ENCODE measurements at places on chromosomes 1 and 21. TPM values are rescaled to one million over a fixed set of nuclear protein-coding genes. Genes with fewer than 3 reads are reported as not detected.

- no peaks in the 10 kb centered on the region for H3K36me3 ChIP-seq
- peak overlapping the region; percentile 71 for H3K4me3 ChIP-seq
- H3K27me3 ChIP-seq = peaks cover 43% of the 10 kb centered on the region
- peaks cover 20% of the 10 kb centered on the region for H3K4me1 ChIP-seq
- peak; percentile 99 for DNase-seq
- no peak overlapping the region for H3K27ac ChIP-seq
Measured at GRCh38 chr1:46442317-46443161, 47.1 kb upstream of the DMBX1 start.

GRCh38 chr1:43565600-43566360 lies 35.1 kb downstream of the PTPRF start:
- no peaks in the 10 kb centered on the region for H3K36me3 ChIP-seq
- H3K27me3 ChIP-seq = no peaks in the 10 kb centered on the region
- DNase-seq = peak; percentile 84
- no peak overlapping the region for H3K27ac ChIP-seq
- peaks cover 23% of the 10 kb centered on the region for H3K4me1 ChIP-seq

Gene THEMIS2
- 19.3 TPM for total RNA-seq

- no peak overlapping the region for H3K27ac ChIP-seq
- DNase-seq = no peak
- H3K36me3 ChIP-seq = no peaks in the 10 kb centered on the region
- H3K4me1 ChIP-seq = peaks cover 5% of the 10 kb centered on the region
- H3K27me3 ChIP-seq = no peaks in the 10 kb centered on the region
- no peak overlapping the region for H3K4me3 ChIP-seq
Measured at GRCh38 chr1:220926146-220926545, 46.9 kb downstream of the HLX start.

Gene ADCY10
- total RNA-seq = not detected

DNA sequence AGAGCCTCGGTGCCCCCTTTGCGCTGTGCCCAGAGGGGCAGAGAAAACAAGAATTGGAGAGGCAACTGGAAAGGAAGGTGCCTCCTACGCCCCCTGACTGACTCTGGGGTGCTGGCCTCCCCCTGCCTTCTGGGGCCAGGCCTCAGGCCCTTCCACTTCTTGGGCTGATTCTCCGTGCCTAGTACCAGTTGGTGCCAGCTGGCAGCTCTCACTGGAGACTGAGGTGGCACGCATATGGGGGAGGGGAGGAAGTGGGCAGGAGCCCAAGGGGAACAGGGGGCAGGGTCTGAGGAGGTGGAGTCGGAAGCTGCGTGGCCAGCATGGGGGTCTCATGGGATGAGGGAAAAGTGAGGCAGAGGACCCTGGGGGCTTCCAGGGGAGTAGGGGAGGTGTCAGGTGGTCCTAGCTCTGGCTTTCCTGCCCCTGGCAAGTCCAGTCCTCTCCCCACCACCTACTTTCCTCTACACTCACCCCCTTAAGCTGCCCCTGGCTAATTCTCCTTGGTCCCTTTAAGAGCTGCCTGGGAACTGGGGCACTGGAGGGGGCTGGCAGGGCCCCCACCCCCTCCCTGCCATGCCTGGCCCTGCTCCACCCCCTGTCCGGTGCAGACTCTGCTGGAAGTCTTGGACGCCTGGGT lies 6.5 kb upstream of the SEMA4A start:
- H3K4me3 ChIP-seq = peak overlapping the region; percentile 21
- H3K36me3 ChIP-seq = no peaks in the 10 kb centered on the region
- DNase-seq = no peak
- H3K4me1 ChIP-seq = peaks cover 58% of the 10 kb centered on the region

GRCh38 chr1:242448910-242449645 lies 75.4 kb downstream of the PLD5 start:
- peaks cover 47% of the 10 kb centered on the region for H3K4me1 ChIP-seq
- H3K4me3 ChIP-seq = no peak overlapping the region
- no peaks in the 10 kb centered on the region for H3K36me3 ChIP-seq
- H3K27ac ChIP-seq = peak overlapping the region; percentile 83
- peak; percentile 20 for DNase-seq
- H3K27me3 ChIP-seq = no peaks in the 10 kb centered on the region

GRCh38 chr1:35122311-35122710 lies 43.1 kb downstream of the ZMYM1 start:
- H3K4me3 ChIP-seq = no peak overlapping the region
- no peaks in the 10 kb centered on the region for H3K4me1 ChIP-seq

Measured in GM23338 (cell line).